Endothelial cell of umbilical vein (primary cell): ENCODE measurements at places on chromosomes 2 and 18. TPM values are rescaled to one million over a fixed set of nuclear protein-coding genes. Genes with fewer than 3 reads are reported as not detected.

The PARD6G gene
- 1.8 and 5.4 TPM in 2 replicates for total RNA-seq

The ATP6V1C2 gene
- 0.13 TPM in 1 of 2 replicates, not detected in the other for total RNA-seq

The ZAP70 gene
- not detected in 2 replicates for total RNA-seq

The CHCHD5 gene
- total RNA-seq: 22.2 and 23.6 TPM in 2 replicates

The EIF2B4 gene
- 43.7 and 48.9 TPM in 2 replicates for total RNA-seq

The PKDCC gene
- total RNA-seq: 5.9 and 6.9 TPM in 2 replicates

The RUFY4 gene
- not detected in 2 replicates for total RNA-seq

The ANKRD12 gene
- total RNA-seq: 25.1 and 25.4 TPM in 2 replicates

The KLF7 gene
- 42.9 and 53.7 TPM in 2 replicates for total RNA-seq

The SP3 gene
- total RNA-seq: 59.0 and 60.1 TPM in 2 replicates

The CIB4 gene
- not detected in 2 replicates for total RNA-seq

The GAD1 gene
- 0.60 TPM in 1 of 2 replicates, not detected in the other for total RNA-seq

The EPHA4 gene
- total RNA-seq: 17.4 and 19.8 TPM in 2 replicates

The MYL1 gene
- not detected in 2 replicates for total RNA-seq

The SESTD1 gene
- 72.4 and 79.9 TPM in 2 replicates for total RNA-seq

The LRRTM4 gene
- total RNA-seq: not detected in 2 replicates

The MBOAT2 gene
- 17.9 and 22.1 TPM in 2 replicates for total RNA-seq

The ARL4C gene
- 8.3 and 10.5 TPM in 2 replicates for total RNA-seq

The ALPP gene
- total RNA-seq: not detected in 2 replicates

The ANKRD62 gene
- total RNA-seq: not detected in 2 replicates

The HTR2B gene
- total RNA-seq: 0.55 and 0.93 TPM in 2 replicates

The C2orf80 gene
- not detected in 2 replicates for total RNA-seq

The L3MBTL4 gene
- 0.18 and 0.80 TPM in 2 replicates for total RNA-seq
